H4 (cell line): ENCODE measurements at places on chromosomes 16 and 17. TPM values are rescaled to one million over a fixed set of nuclear protein-coding genes. Genes with fewer than 3 reads are reported as not detected.

KRTAP9-1 gene
- total RNA-seq, result not detected in 2 replicates

PIRT gene
- not detected in 2 replicates for total RNA-seq

CACNG5 gene
- total RNA-seq, result not detected in 2 replicates

VASN gene
- 22.8 and 32.2 TPM in 2 replicates for total RNA-seq

DNA sequence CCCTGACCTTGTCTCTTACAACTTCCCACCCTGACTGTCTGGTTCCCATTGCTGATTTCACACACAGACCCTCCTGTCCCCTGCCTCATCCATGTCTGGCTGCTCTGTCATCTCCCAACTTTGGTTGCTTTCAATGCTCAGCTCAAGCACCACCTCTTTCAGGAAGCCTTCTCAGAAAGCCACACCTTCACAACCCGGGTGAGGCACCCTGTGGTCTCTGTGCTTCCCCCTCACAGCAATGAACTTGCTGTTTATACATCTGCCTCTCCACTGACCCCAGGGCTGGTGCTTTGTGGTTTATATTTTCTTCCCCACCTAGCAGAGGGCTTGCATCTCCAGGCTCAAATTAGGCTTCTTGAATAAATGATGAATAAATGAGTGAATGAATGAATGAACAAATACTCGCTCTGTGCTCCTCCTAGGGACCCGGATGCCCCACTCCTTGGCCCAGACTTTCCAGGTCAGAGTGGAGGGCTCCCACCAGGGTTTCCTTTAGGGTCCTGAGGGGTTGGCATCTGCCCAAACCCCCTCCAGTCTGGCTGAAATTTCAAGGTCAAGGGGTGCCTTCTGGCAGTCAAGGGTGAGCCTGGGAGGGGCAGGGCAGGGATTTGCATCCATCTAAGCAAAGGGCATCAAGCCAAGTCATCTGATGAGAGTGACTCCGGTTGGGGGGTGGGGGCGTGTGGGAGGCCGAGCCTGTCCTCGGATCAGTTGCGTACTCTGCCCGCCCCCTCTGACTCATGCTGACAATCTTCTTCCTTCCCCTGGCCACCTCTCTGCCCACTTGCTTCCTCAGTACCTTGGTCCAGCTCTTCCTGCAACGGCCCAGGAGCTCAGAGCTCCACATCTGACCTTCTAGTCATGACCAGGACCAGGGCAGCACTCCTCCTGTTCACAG is at the start of gene ITGAX:
Gene ITGAX (plus strand): TSS at position 783 of the 898 bp plus-strand sequence. CDS start 79 bp downstream, at position 862.
- peak; percentile 81 for DNase-seq

GRCh38 chr17:7572588-7573323 is 6.7 kb upstream of the CD68 start:
- peak; percentile 96 for DNase-seq

- no peak for DNase-seq
Observed at GRCh38 chr17:16491703-16492612, at the start of gene LRRC75A. LRRC75A (minus strand) TSS chr17:16492193; CDS start chr17:16491990, 203 bp downstream.

DNA sequence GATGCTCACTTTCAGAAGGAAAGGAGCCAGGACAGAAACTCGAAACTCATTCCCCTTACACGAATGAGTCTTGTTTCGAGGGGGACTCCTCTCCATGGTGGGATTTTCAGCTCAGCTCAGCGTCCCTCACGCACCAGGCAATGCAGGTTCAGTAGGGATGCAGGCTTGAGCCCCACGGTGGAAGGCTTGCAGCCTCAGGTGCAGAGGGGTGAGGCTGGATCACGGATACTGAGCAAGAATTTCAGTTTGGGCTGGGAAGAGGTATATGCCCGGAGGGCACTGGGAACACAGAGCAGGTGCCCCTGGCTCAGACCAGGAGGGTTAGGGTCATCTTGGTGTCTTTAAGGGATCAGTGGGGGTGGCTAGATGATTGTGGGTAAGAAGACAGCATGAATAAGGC is 344.9 kb upstream of the TNRC6C start:
- no peak for DNase-seq

- peak; percentile 23 for DNase-seq
Observed at GRCh38 chr17:42809250-42809649, 10.6 kb downstream of the CNTD1 start.

GRCh38 chr17:79154446-79154845 is 79.8 kb downstream of the ENGASE start:
- DNase-seq, result no peak

GRCh38 chr17:69223809-69224208 is 4.8 kb downstream of the ABCA10 start:
- DNase-seq, result peak; percentile 92

DNA sequence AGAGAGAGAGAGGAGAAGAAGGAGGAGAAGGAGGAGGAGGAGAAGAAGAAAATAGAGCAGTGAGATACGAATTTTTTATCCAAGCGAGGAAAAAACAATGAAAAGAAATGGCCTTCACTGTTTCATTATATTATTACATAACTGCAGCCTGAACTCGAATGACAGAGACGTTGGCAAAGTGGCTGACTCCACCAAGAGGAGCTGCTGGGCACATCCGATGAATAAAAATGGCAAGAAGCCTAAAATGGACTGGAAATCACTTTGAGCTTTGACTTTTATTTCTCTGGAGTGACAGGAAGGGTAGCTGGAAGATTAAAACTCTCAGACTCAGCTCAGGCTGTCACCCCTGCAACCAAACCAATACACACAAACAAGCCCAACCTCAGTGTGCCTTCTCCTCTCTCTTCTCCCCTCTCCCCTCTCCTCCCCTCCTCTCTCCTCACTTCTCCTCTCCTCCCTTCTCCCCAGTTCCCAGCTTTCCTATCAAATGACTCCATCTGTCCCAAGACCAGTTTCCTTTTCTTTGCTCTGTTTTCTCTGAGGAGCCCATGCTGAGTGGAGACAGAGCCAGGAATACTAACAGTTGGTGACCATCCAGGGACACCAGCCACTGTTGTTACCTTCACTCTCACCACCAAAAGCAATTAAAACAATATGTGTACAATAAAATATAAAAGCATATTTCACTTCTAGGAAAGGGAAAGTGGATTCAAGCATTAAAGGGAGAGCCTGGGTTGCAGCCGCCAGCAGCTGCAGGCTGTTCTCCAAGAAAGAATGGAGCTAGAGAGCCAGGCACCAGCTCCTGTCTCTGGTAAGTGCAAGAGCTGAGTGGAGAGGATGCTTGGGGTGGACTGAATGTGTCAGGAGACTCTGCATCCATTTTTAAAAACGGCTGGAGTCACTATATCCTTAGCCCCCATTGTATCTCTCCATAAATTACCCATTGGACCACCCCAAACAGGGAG is 51.2 kb downstream of the SOX9 start:
- DNase-seq, result no peak

DNA sequence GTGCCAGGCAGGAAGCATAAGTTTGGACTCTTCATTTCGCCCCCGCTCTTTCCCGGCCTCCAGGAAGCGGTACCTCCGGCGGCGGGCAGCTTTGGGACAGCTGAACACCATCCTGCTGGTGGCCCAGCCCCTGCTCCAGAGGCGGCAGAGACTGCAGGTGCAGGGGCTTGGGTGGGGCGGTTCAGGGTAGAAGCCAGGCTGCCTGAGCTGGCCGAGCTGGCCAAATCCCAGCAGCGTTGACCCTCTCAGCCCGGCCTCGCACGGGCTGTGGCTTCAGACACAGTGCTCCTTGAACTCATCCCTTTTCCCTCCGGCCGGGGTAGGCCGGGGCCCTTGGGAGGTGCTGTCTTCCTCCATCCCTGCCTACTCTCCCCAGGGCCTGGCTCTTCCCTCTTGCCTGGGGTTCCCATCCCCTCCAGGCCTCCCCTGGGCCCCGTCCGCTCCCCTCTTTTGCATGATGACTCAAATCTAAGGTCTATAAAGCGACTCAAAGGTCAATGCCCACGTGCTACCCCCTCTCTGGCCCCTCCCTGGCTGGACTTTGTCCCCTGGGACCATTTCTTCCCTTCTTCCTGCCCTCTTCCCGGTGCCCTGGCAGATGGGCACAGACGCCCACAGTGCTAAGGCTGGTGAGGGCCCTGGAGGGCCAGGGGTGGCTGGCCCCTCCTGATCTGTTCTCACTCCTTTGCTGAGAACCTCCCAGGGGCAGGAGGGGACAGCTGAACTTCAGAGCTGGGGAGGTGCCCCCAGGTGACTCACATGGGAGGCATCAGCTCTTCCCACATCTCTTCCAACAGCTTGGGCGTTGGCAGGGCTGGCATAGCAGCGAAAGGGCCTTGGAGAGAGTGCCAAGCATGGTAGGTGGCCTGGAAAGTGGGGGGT is 22.7 kb downstream of the MYO15B start:
- DNase-seq, result no peak

DNA sequence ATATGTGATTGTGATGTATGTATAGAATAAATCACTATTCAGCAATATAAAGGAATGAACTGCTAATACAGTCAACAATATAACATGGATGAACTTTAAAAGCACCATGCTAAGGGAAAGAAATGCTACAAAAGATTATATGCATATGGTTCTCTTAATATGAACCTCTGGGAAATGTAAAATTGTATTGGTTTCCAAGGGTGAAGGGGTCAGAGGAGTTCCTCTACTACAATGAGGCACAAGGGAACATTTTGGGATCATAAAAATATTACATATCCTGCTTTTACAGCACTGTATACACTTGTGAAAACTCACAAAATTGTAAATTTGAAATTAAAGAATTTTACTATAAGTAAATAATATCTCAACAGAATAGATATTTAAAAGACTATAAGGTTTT is 111.4 kb downstream of the CA10 start:
- no peak for DNase-seq

GRCh38 chr16:85089525-85089924 is 22.7 kb downstream of the CIBAR2 start:
- no peak for DNase-seq

- DNase-seq, result no peak
Observed at GRCh38 chr16:14334366-14335080, 263.4 kb downstream of the MRTFB start.

DNA sequence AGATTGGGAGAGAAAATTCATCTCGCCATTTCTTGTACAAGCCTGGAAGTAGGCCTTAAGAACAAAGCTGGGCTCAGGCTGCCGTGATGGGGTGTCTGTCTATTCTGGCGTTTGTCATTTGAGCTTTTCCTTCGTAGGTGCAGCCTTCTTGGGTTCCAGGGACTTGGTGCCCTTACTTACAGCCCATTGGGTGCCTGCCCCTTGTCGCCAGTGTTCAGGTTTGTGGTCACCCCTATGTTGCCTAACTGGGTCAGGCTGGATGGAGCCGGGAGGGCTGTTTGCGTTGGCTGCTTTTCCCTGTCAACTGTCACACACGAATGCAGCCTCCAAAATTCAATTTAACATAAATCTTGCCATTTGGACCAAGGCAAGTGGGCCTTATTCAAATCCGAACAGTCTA is 23.7 kb upstream of the MED9 start:
- no peak for DNase-seq

DNA sequence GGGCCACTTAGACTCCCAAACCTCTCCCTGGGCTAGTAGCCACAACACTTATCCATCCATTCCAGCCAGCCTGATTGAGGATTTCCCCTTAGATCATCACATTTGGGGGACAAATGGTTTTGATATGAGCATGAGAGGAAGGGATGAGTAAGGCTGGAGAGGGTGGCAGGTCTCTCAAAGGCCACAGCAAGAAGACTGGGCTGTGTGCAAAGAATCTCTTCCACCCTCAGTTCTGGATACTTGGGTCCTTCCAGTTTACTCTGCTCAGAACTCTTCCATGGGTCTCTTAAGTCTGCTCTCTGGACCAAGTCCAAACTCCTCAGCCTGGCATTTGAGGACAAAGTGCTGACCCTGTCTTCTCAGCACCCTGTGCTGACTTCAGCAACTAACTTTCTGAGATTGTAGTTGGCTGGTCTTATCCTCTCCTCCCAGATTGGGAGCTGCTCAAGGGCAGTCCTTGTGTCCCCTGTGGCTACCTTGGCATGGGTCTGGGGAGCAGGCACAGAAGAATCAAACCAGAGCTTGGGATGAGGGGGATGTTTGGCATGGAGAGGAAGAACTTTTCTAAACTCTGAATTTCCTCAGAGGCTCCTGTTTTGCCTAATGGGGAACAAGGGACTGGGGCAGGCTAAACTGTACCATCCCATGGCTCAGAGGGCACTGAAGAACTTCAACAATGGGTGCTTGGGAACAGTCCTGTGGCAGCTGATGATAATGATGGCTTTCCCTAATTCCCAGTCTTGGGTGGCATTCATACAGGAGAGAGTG is 3.1 kb upstream of the NFATC3 start:
- no peak for DNase-seq

DNA sequence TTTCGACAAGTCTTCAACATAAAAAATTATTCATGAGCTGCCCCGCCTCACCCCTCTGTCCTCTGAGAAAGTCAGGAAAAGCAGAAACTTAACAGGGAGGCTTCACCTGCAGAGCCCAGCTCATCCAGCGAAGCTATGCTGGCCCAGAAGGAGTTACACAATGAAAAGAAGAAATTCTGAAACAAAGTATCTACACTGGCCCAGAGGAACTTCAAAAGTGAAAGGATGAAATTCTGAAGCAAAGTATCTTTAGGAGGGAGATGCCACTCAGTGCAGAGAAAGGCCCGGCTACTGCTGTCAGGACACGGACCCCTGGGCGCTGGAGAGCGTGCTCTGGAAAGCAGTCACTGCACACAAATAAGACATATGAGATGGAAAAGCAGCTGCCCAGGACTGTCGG is 1.6 kb downstream of the GALNS start:
- DNase-seq, result no peak

GRCh38 chr17:33769066-33769465 is 476.0 kb upstream of the ASIC2 start:
- DNase-seq, result no peak

GRCh38 chr16:67017810-67018488 is 11.0 kb upstream of the CBFB start:
- peak; percentile 98 for DNase-seq

- DNase-seq, result no peak
Observed at GRCh38 chr17:8941520-8941919, 24.0 kb downstream of the PIK3R5 start.

- no peak for DNase-seq
Observed at GRCh38 chr16:11625769-11626168, 39.0 kb upstream of the LITAF start.

- DNase-seq, result no peak
Observed at GRCh38 chr16:81592353-81592866, 147.8 kb downstream of the CMIP start.

- DNase-seq, result peak; percentile 95
Observed at GRCh38 chr17:40218740-40219593, at the start of gene WIPF2. WIPF2 (plus strand) TSS chr17:40219304; CDS start chr17:40256460, 37,156 bp downstream.

GRCh38 chr17:12536472-12536871 is 129.2 kb upstream of the MYOCD start:
- DNase-seq, result no peak

- DNase-seq, result no peak
Observed at GRCh38 chr16:81817789-81818567, 38.9 kb downstream of the PLCG2 start.

DNA sequence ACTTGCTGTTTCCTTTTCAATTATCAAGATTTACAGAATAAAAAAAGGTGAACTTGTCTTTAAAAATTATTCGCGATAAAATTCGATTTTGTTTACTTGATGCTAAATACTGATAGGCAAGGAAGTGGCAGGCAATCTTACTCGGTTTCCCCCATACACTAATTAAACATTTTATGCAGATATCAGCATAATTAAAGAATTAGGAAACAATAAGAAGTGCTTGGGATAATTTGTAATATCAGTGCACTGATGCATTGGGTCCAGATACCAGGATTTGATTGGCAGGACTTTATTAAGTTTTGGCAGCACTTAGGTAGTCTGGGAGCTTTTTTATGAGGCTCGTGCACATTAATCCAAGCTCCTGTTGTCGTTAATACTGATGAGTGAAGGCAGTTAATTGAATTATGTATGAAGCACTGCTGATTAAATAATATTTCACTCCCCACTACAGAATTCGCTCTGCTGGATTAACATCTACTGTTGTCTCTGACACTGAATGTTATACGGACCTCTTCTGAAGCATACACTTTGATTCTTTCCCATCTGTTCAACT is 165.6 kb downstream of the CA10 start:
- DNase-seq, result no peak
